ENCODE measurements at places on chromosomes 7 and 10.

GRCh38 chr7:107254398-107254985 is 85.7 kb downstream of the HBP1 start:
- no peak for DNase-seq

DNA sequence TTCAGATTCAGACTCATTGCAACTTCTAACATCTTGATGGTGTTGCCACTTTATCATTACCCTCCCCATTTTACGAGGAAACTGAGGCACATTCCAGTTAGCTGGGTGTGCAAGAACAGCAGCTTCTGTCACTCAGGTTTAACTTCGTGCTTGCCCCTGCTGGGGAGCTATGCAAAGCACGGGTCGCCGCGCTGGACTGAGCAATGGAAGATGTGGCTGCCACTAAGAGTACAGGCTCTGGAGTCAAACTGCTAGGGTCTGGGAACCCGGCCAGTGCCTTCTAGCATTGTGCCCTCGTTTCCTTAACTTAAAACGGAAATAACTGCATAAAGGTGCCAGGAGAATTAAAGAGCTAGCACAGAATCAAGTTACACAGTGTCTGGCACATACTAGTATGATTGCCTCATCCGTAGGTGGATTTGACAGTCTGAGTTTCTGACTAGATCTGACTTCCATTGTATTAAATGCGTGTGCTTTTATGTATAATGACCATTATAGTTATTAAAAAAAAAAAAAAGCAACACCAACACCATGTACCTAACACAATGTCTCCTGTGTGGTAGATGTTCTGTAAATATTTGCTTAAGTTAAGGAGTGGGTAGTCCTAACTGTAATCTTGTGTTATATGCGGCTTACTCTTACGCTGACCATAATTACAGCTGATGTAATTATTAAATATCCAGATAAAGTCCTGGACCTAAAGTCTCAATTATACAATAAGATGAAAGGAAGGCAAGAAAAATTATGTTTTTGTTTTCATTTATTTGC is 842 bp downstream of the ZNF22 start:
- DNase-seq, result peak; percentile 74

GRCh38 chr10:71971769-71972555 is 7.8 kb downstream of the CHST3 start:
- DNase-seq, result no peak

DNA sequence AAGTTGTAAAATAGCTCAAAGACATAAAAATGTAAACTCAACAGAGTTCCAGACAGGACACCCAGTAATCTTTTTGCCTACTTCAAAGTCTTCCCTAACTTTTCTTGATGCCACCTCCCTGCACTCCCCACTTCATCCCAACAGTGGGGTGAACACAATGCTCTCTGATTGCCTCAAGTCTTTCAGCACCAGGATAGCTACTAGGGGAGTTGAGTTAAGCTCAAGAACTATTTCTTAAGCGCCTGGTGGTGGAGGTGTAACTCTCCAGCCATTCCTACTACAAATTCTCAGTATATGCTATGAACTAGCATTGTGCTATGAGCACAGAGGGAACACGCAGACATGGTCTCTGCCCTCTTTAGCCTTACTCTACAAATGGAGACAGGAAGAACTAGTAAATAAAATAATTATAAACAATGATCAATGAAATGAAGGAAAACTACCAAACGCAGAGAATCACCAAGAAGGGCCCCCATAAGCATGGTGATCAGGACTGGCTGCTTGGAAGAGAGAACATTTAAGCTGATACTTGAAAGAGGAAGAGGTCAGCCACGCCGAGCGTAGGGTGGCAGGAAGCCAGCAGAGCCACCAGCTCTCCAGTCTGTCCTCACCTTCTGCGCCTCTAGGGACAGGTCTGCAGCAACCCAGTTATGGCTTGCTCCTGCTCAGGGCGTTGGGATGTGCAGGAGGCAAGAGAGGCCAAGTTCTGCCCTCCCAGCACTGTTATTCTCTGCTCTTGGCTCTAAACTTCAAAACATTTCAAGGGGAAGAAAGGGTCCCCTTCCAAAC is 16.7 kb upstream of the FRA10AC1 start:
- DNase-seq, result no peak

DNA sequence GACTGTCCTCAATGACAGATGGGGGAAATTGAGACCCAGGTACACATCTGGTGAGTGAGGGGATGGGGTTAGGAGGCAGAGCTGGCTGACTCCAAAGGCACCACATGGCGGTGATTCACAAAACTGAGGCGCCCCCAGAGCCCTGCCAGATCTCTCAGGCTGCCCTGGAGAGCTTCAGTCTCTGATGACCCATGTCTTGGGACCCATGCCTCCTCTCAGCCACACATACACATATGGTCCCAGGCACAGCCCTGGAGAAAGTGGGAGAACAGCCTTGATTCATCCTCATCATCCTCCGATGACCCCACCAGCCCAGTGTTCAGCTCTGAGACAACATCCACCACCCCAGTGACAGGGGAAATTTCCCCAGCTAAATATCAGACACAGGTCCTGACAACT is 426.0 kb downstream of the RPS24 start:
- DNase-seq, result no peak

DNA sequence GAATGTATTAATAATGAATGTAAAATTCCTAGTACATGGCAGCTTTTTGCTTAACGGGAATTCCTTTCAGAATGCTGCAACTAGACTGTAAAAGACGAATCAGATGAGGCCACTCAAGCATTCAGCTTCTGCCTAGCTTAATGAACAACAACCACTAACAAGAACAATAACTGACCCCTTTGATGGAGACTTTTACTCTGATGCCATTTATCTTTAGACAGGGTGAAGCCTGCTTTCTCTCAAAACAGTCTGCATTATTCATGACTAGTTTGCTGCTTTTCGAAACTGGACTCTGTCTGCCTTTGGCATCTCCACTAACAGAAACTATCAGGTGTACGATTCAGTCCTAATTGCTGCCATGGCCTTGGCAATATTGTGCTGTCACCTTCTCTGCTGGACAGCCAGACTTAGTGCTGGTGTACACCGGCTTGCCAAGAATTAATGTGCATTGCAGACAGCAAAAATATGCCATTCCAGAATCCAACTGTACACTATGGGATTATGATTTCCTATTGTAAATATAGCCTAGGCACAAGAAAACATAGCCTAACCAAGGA is 295.5 kb upstream of the CDC14C start:
- no peak for DNase-seq

- DNase-seq, result no peak
These were observed 121.6 kb downstream of the ALOX5 start for GRCh38 chr10:45495438-45496152.

DNA sequence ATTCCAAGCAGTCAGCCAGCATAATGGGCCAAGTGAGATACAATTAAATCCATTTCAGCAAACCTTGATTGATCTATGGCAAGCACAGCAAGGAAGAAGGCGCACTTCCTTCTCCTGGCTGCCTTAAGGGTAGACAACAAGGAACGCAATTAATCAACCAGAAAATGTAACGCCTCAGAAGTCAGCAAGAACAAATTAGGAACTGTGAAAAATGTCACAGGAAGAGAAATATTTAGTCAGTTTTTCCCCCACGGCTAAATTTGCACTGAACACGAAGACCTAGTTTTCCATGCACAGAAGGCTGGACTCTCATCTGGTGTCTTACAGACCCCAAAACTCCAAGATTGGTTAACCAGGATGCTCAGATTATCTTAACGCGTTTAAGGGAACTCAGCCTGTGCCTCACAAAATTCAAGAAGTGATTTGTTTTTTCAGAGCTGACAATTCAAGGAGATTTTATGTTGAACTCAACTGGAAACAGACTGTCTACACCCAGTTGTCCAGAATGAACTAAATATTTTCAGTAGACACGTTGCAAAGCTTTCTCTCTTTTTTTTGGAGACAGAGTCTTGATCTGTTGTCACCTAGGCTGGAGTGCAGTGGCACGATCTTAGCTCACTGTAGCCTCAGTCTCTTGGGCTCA is 14.2 kb downstream of the SNX8 start:
- DNase-seq, result no peak

GRCh38 chr10:118551535-118552100 is 43.8 kb downstream of the PRLHR start:
- no peak for DNase-seq

GRCh38 chr10:115093286-115093775 is at the start of gene ATRNL1:
Gene ATRNL1 (plus strand): TSS chr10:115093365. CDS start chr10:115093751, 386 bp downstream.
- DNase-seq, result peak; percentile 13

DNA sequence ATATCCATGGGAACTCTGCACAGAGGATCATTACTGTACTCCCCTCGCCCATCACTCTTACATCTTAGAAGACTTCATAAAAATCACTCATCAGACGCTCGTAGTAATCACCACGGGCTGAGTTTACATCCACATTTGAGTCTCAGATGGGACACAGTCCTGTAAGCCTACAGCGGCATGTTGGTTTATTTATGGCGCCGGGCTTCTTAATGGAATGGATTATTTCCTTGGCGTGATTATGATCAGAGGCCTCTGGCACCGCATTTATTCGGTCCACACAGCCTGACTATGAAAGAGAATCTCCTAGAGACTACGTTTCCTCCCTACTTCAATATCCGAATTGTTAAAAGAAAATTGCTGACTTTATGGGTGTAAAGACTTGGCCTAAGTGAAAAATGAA is 123.5 kb upstream of the FRMD4A start:
- DNase-seq, result no peak

DNA sequence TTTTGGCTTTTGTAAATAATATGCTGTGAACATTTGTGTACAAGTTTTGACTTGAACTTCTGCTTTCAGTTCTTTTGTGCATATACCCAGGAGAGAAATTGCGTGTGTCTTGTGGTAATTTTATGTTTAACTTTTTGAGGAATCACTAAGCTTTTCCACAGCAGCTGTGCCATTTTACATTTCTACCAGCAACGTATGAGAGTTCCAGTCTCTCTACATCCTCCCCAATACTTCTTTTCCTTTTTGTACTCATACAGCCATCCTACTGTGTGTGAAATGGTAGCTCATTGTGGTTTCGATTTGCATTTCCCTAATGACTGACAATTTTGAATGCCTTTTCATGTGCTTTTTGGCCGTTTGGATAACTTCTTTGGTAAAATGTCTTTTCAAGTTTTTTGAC is 66.3 kb upstream of the INHBA start:
- no peak for DNase-seq

DNA sequence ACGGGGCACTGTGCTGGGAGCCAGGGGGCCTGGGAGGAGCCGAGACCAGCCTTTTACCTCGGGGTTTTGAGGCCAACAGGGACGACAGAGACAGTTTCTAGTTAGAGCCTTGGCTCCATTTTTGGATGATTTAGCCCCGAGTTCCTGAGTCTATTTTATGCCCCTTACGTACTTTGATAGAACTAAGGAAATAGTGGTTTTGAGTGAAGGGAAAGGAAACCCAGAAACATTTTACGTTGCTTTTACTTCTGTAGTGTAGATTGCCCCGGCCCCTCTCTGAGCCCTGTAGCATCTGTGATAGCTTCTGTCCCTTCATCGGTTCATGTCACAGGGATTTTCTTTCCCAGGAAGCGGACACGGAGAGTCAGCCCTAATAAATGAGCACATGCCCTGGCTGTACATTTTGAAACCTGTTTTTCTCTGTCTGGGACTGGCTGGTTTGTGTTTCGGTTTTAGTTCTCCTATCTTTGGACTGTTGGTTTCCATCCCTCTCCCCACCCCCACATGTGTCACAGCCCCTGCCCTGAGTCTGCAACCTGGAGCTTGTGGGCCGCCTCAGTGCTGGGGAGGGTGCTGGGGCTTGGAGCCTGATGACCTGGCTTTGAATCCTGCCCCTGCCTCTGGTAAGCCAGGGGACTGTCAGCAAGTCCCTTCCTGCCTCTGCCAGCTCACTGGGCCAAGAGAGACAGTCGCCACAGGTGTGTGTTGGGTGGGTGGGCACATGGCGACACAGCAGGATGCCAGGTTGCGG is 6.9 kb upstream of the ORAI2 start:
- peak; percentile 80 for DNase-seq

GRCh38 chr7:25083201-25083600 is 41.9 kb downstream of the CYCS start:
- no peak for DNase-seq

- no peak for DNase-seq
These were observed 65.2 kb downstream of the KLHDC10 start for GRCh38 chr7:130135208-130136205.

DNA sequence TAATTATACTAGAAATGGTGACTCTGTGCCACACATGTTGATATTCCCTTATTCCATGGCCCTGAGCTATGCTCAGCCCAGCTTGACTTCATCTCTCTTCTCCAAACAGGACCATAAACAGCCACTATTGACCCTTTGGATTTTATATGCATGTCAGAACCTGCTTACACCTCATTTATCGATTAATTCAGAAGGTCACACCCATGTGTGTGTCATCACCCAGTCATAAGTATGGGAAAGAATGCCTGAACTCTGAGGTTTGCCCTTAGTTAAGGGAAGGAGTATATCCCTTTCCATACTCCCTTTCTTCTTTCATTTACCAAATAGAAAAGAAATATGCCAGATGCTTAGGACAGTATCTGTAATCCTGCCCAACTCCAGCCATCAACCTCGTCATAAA is 602.3 kb downstream of the SORCS3 start:
- no peak for DNase-seq

- DNase-seq, result no peak
These were observed 36.1 kb downstream of the ST8SIA6 start for GRCh38 chr10:17418249-17418648.

Data from stimulated activated naive CD8-positive, alpha-beta T cell treated with anti-CD3 and anti-CD28 coated beads, Interleukin-15, amount 100 ng/mL, for 72 hours (primary cell).